Amniotic stem cell (primary cell): ENCODE measurements at places on chromosomes 4 and X.

- DNase-seq: no peak
Measured at GRCh38 chrX:71466979-71467523, 65.9 kb upstream of the OGT start.

DNA sequence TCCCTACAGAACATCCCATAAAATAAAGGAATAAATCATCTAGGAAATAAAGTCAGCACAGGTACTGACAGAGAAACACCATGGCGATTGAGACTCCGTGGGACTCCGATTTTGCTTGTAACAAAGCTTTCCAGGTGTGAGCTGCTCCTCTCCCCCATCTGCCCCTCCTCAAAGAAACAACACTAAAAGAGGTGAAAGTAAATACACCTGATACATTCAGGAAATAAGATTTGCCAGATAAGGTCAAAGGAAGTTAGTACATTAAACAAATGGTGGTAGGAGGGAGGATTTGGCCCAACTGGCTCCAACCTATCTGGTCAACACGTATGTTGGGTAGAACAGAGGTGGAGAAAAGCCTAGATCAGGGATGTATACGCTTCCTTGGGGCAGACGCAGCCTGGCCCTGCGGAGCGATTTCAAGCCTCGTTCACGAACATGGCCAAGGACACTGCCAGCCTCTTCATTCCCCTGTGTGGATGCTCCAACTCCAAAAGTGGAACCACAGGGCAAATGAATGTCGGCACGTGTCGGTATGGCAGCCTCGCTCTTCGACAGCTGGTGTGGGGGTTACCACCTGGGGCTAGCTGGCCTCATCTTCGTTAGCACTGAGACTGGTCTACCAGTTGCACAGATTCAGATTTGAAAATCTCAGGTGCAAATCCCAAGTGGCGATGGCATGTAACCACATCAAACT, 162.5 kb downstream of the AFAP1 start:
- no peak for DNase-seq

DNA sequence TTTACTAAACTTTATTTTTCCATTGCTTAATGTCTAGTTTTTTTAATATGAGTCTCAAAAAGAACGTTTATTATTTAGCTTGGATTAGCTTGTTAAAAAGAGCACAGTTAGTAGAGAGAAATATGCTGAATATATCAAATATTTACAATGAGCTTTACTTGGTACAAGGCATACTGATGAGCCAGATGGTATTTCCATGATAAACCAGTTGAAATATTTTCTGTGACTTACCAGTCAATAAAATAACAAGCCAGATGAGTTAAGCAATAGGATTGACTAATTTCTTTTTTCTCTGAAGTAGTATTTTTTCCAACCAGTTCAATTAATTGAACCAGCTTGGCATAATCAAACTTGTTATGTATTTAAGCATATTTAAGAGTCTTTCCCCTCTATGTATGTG, 134.1 kb downstream of the KLHL34 start:
- DNase-seq: no peak

DNA sequence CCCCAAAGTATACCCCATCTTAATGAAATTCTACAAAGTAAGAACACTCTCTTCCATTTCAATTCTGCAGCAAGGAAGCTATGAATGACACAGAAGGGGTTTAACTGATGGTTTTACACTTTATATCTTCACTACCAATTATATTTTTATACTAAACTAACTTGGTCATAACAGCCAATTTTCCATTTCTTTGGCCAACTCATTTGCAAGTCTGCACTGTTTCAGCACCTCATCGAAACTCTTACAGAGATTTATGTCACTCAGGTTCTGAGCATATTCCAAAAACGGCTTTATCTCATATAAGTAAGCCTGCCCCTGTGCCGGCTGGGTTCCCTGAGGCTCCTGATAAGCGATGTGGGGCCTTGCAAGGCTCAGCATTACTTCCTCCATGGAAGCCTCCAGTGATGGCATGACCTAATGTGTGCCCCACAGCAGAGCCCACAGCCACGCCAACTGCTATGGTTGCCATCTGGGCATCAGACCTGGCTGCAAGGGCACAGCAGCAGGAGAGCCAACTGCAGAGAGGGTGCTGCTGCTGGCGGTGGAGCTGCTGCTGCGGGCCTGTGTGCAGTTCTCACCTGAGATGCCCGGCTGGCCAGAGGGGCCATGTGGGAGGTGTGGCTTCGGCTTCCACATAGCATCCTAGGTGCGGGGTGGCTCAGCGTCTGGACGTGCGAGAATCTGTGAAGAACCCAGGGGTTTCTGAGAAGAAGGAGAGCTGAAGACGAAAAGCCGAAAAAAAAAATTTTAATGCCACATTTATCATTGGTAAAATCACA, 13.4 kb upstream of the IBSP start:
- DNase-seq: no peak

DNA sequence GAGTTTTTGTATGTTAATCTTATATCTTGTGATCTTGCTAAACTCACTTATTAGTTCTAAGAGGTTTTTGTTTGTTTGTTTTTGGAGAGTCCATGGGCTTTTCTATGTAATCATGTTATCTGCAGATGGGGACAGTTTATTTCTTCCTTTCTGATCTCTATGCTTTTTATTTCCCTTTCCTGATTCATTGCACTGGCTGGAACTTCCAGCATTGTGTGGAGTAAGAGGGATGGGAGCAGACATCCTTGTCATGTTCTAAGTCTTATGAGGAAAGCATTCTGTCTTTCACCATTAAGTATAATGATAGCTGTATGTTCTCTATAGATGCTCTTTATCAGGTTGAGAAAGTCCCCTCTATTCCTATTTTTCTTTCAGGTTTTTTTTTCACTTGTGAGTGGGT, 90.6 kb upstream of the TBC1D9 start:
- DNase-seq: no peak

- no peak for DNase-seq
Measured at GRCh38 chr4:46954643-46955042, 38.7 kb downstream of the GABRA4 start.

- no peak for DNase-seq
Measured at GRCh38 chrX:10649265-10649664, 28.9 kb upstream of the MID1 start.

- no peak for DNase-seq
Measured at GRCh38 chr4:8438743-8439142, 1.8 kb downstream of the ACOX3 start.

GRCh38 chr4:15996773-15997172, 33.8 kb upstream of the FGFBP2 start:
- DNase-seq: no peak

- DNase-seq: no peak
Measured at GRCh38 chrX:112694062-112694461, 14.3 kb upstream of the LHFPL1 start.

- DNase-seq: no peak
Measured at GRCh38 chrX:133645977-133646718, 230.9 kb upstream of the GPC4 start.

GRCh38 chrX:136585262-136585661, 53.2 kb downstream of the VGLL1 start:
- DNase-seq: no peak

DNA sequence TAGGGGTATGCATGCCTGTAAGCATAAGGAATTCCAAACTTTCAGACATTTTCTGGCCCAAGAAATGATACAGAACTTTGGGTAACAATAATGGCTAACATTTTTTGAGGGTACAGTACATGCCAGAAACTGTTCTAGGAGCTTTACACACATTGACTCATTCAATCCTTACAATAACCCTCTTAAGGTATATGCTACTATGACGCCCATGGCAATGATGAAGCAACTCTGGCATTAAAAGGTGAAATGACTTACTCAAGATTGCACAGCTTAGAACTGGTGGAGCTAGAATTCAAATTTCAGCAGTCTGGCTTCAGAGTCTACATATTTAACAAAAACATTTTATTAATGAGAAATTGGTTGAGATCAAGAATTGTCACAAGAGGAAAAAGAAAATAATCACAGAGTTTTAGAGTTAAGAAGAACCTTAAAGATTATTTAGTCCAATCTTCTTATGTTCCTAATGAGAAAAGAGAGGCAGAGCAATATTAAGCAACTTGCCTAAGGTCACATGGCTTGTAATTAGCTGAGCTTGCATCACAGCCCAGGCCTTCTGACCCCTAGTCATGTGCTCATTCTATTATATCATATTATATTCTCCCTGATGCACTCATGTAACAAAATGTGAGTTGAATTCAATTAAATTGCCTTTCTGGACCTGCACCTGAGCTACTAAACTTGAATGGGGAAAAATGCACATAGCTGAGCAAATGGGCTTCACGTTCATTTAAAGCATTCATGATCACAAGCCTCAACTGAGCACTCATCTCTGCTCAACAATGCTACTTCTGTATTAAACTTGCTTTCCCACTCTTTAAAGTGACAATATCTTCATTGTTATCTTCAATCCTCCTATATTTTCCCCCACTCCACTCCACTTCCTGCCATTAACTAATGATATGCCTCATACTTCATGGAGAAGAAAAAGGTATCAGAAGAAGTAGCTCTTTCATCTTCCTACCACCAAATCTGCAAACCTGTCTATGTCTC, 73.2 kb downstream of the ENOX2 start:
- no peak for DNase-seq

DNA sequence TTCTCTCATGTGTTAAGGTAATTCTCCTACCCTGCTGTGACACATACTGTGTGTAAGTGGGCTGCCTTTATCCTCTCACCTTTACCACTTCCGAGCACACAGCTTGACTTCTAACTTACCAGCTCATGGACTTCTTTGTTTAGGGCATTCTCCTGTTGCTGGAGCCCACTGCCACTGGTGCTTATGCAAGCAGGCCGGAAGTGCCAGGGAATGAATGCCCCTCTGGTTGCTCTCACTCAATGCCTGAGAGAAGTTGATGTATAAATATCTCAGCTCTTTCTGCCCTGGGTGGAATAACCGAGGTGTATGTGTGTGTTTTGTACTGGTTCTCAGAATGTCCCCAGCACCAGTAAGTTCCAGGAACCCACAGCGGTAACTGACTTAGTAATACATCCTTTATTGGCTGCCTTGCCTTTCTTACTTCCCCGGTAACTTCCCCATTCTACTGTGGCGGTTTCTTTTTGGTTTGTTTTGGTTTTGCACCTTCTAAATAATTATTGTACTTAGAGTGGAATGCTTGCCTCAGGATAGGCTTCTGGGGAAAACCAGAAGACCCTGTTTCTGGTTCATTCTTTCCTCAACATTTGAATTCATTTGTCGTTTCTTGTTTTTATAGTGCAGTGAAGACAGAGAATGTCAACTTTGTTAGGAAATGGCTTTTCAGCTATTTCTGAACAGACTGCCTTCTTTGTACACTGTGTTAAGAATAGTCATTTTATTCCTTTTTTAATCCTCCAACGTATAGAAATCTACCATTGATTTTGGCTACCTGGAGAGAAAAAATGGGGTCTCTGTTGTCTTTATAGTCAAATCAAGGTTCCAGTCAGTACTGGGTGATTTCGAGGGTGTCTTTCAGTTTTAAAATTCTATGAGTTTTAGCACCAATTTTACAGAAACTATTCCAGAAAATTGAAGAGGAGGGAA, 45.4 kb downstream of the CXorf58 start:
- no peak for DNase-seq

- DNase-seq: no peak
Measured at GRCh38 chr4:124943938-124944337, 231.4 kb upstream of the ANKRD50 start.

GRCh38 chrX:27555514-27555913, 34.6 kb upstream of the DCAF8L2 start:
- DNase-seq: no peak

- DNase-seq: no peak
Measured at GRCh38 chrX:154594491-154594890, 9.6 kb downstream of the CTAG1A start.

DNA sequence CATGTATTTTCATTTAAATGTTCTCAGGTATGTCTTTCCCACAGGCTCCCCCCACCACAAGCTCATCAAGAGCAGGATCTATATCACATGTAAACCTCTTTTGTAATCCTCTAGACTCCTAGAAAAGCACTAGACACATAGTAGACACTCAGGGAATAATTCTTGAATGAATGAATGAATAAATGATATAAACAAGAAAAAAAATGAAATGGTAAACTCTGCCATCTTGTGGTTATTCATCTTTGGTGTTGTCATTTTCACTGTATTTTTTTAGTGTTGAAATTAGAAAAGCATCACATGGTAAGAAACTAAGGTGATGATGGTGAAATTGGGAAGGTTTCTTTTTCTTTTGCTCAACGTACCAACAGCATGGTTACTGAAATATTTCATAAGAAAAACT, 34.2 kb upstream of the C1GALT1C1 start:
- no peak for DNase-seq

DNA sequence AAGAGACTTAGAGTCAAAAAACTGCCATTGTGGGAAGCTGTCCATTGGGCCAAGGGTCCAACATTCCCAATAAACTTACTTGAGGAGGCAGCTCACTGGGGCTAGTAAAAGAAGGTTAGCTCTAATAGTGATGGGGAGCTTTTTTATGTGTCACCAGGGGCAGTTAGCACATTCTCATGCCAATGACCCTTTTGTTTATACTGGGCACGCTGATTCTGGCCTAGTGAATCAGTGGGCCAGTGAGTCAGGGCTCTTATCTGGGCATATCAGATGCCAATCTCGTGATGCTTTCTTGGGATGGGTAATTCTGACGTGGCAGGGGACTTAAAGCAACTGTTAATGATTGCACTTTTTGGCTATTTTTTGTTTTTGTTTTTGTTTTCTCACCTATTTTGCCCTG, 27.8 kb downstream of the TCEAL1 start:
- DNase-seq: peak; percentile 49

DNA sequence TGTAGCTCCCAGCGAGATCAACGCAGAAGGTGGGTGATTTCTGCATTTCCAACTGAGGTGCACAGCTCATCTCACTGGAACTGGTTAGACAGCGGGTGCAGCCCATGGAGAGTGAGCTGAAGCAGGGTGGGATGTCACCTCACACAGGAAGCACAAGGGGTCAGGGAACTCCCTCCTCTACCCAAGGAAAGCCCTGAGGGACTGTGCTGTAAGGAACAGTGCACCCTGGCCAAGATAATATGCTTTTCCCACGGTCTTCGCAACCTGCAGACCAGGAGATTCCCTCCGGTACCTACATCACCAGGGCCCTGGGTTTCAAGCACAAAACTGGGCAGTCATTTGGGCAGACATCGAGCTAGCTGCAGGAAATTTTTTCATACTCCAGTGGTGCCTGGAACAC, 216.4 kb upstream of the TET2 start:
- no peak for DNase-seq

DNA sequence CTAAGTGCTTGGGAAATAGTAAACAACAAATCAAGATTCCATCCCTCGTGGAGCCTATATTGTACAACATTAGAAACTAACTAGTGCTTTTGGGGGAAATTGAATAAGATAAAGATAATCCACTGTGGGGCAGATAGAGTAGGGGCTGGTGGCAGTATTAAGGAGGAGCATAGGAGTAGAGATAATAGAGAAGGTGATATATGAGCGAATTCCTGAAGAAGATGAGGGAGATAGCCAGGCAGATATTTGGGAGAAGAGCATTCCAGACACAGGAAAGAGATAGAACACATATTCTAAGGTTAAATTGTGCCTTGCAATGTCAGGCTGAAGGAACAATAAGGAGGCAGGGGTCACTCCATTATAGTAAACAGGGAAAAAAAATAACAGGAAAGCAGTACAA, 218.2 kb downstream of the GRID2 start:
- no peak for DNase-seq

GRCh38 chr4:124318292-124318691, 394.2 kb downstream of the ANKRD50 start:
- no peak for DNase-seq
